Activated CD8-positive, alpha-beta memory T cell treated with anti-CD3 and anti-CD28 coated beads, Interleukin-2, amount 10 ng/mL, durations not matched to agents 7 days and 5 days (primary cell): ENCODE measurements at places on chromosomes 7 and 10. TPM values are rescaled to one million over a fixed set of nuclear protein-coding genes. Genes with fewer than 3 reads are reported as not detected.

DNA sequence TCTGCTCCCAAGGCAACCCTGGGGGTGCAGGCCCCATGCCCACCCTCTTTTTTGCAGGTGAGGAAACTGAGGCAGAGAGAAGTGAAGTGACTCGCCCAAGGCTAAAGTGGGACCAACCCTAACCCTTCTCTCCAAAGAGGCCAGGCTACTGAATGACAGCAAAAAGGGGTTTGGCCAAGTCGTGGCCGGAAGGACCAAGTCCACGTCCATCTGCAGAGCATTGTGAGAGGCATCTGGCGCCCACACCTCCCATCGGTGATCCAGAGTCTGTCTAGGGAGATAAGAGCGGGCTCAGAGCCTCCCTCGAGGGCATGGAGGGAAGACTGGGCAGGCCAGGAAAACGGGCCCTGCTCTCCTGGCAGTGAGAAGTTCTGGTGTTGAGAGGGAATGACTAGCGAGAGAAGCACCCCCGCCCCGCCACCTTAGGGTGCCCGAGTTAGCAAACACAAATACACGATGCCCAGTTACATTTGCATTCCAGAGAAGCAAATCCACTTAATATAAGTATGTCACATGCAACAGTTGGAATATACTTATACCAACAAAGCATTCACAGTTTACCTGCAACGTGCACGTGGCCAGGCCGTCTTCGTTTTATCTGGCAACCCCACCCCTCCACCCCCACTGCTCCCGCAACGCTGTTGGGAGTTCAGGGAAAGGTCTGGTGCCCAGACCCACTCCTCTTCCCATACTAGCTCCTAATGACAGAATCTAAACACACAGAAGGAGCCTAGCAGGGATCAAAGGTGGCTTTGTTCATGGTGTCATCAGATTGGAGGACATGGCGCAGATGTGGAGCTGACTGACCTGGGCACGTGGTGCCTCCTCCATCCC lies 124.9 kb downstream of the OAT start:
- H3K36me3 ChIP-seq, result no peaks in the 10 kb centered on the region
- no peak overlapping the region for H3K27ac ChIP-seq
- H3K4me1 ChIP-seq, result peaks cover 13% of the 10 kb centered on the region
- DNase-seq, result no peak
- no peak overlapping the region for H3K4me3 ChIP-seq

GRCh38 chr10:91410638-91411371 lies 661 bp downstream of the HECTD2 start:
- no peaks in the 10 kb centered on the region for H3K36me3 ChIP-seq
- peak overlapping the region; percentile 82 for H3K27ac ChIP-seq
- H3K4me1 ChIP-seq, result peaks cover 19% of the 10 kb centered on the region
- peak overlapping the region; percentile 79 for H3K4me3 ChIP-seq

GRCh38 chr7:98755138-98755898 lies 114.5 kb downstream of the TMEM130 start:
- H3K27ac ChIP-seq, result no peak overlapping the region
- H3K27me3 ChIP-seq, result no peaks in the 10 kb centered on the region
- H3K4me3 ChIP-seq, result no peak overlapping the region
- H3K36me3 ChIP-seq, result no peaks in the 10 kb centered on the region
- H3K4me1 ChIP-seq, result no peaks in the 10 kb centered on the region

DNA sequence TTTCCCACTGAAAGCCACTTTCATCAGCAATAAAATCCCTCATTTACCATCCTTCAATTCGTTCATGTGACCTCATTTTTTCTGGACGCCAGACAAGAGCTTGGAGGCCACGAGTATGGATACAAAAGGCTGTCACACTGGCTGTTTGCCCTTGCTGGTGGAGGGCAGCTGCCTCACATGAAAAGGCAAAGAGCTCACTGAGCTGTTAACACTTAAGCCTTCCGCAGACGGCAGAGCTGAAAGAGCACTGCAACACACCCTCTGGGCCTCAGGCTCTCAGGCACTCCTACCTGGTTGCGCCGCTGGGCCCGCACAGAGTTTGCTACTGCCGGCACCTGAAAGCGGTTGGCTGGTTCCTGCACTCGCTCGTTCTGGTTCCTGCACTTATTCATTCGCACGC lies 193.5 kb downstream of the CFTR start:
- H3K36me3 ChIP-seq, result no peaks in the 10 kb centered on the region
- no peaks in the 10 kb centered on the region for H3K4me1 ChIP-seq
- no peaks in the 10 kb centered on the region for H3K27me3 ChIP-seq
- H3K4me3 ChIP-seq, result no peak overlapping the region

DNA sequence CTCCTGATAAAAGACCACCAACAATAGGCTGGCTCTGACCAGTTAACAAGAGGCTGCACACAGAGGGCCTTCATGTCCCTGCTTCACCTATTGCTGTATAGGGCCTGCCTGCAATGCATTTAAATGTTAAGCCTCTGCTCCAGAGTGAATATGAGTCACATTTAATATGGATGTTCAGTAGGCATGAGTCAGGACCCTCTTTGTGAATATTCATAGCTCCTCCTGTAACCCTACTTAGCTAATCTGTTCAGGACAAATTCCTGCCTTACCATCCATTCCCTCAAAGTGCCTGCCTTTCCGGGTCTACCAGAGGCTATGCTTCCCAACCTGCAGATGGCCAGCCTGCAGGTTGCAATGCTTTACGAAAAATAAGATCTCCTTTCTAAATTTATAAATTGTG lies 32.5 kb downstream of the ARHGAP22 start:
- H3K4me3 ChIP-seq, result no peak overlapping the region
- no peak overlapping the region for H3K27ac ChIP-seq
- no peaks in the 10 kb centered on the region for H3K4me1 ChIP-seq
- H3K36me3 ChIP-seq, result no peaks in the 10 kb centered on the region
- no peak for DNase-seq

DNA sequence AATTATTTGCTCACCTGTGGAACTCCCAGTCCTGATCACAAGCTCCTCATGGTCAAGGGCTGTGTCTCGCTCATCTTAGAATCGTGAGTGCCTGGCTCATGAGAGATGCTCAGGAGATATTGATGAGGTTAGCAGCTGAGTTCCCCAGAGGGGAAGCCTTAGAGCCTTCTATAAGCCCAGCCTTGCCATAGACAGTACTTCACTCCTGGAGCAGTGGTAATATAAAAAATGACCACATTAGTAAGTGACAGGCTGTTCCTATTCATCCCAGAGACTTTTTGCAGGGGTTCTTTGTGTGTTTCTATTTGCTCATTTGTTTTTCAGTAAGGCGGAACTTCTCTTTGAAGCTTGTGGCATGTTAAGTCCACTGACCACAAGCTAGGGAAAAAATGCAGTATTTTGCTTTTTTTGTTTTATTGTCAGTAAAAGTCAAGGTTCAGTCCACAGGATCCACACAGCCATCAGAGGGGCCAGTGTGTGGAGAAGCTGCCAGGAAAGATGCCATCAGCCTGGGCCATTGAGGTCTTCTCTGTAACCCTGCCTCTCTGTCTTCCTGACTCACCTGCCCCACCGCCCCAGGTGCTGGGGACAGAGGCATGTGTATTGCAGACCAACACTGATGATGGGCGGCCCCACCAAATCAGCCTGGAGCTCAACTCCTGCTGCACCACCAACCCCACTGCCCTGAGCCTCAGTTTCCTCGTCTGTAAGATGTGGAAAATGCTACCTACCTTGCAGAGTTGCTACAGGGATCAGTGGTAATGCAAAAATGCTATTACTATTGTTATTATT lies 36.4 kb upstream of the JCAD start:
- no peak overlapping the region for H3K27ac ChIP-seq
- H3K4me3 ChIP-seq, result no peak overlapping the region
- DNase-seq, result no peak
- peaks cover 52% of the 10 kb centered on the region for H3K27me3 ChIP-seq

DNA sequence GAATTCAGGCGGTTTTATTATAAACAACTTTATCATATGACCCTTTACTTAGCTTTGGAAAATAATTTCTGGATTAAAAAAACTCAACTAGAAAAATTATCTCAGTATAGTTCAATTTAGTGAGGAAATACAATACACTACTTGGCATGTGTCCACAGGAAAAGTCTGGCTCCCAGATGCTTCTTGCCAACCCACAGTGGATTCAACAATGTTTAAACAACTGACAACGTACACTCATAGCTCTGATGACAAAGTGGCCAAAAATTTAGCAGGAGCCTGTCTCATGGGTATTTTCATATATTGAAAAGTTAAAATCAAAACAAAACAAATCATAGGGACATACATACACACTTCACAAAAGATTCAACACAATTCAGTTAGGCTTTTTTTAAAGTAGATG lies 158.8 kb downstream of the SKAP2 start:
- H3K4me3 ChIP-seq, result no peak overlapping the region
- no peak for DNase-seq
- H3K4me1 ChIP-seq, result no peaks in the 10 kb centered on the region
- peaks cover 2% of the 10 kb centered on the region for H3K27me3 ChIP-seq
- H3K27ac ChIP-seq, result no peak overlapping the region

GRCh38 chr10:84176836-84177474 lies 3.4 kb downstream of the GPR15LG start:
- DNase-seq, result no peak
- no peaks in the 10 kb centered on the region for H3K27me3 ChIP-seq
- peaks cover 5% of the 10 kb centered on the region for H3K4me1 ChIP-seq
- peak overlapping the region; percentile 76 for H3K27ac ChIP-seq

- H3K27ac ChIP-seq, result no peak overlapping the region
- no peak overlapping the region for H3K4me3 ChIP-seq
- H3K36me3 ChIP-seq, result no peaks in the 10 kb centered on the region
- H3K27me3 ChIP-seq, result no peaks in the 10 kb centered on the region
- no peak for DNase-seq
These were observed 28.5 kb upstream of the TTYH3 start for GRCh38 chr7:2603044-2603965.

DNA sequence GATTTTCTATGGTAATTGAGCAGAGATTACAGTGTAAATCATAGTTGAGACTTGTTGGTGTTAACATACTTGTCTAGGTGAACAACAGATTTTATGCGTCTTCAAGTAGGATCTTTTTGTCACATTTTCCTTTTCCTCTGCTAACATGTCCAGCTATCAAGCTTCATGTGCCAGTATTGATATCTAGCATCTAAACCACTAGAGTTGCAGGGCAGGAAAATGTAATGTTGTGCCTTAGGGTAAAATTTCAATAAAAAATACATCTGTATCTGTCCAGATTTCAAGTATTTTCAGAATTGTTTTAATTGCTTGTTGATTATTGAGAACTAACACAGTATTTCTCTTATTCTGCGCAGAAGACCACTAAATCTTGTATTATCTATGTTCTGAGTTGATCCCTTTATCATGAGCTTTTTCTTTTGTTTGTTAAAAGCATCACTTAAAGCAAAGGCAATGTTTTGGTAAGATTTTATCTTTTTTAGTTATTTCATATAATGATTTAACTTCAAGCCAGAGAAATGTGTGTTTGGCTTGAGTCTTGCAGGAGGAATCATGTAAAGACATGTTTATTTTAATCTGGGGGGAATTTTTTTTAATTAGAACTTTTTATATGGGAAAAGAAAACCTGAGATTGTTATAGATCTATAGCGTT lies 16.5 kb downstream of the BICC1 start:
- DNase-seq, result no peak
- no peaks in the 10 kb centered on the region for H3K36me3 ChIP-seq
- H3K4me1 ChIP-seq, result peaks cover 5% of the 10 kb centered on the region
- no peak overlapping the region for H3K27ac ChIP-seq

DNA sequence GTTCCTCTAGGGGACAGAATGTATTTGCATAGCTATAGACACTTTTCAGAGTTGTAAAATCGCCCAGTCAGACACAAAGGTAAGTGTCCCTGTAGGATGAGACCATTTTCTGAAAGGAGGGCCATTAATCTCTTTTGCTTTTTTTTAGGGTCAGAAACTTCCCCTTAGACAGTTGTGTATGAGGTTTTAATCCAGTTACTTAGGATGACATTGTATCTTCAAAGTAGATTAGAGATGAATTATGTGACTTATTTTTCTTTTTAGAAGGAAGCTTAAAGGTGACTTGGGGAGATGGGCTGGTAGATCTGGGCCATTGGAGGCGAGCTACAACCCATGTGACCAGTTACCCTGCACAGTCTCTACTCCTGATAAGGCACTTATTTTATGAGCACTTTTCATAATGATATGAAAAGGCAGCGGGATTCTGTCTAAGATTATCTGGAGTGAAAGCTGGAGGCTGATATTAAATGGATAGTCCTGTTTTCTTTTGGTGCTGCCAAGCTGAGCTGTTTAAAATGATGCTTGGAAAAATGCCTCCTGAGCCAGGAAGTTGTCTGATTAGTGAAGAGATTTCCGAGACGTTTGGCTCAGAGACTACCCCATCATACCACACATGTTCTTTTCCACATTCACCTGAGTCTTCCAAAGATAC lies 264.3 kb downstream of the AUTS2 start:
- H3K4me1 ChIP-seq, result no peaks in the 10 kb centered on the region
- peaks cover 16% of the 10 kb centered on the region for H3K27me3 ChIP-seq
- DNase-seq, result no peak
- H3K36me3 ChIP-seq, result no peaks in the 10 kb centered on the region

GRCh38 chr10:97684866-97685394 lies 2.1 kb downstream of the AVPI1 start:
- no peaks in the 10 kb centered on the region for H3K36me3 ChIP-seq
- H3K27me3 ChIP-seq, result no peaks in the 10 kb centered on the region
- peaks cover 16% of the 10 kb centered on the region for H3K4me1 ChIP-seq

GRCh38 chr7:114021135-114021534 lies 102.3 kb upstream of the PPP1R3A start:
- no peak overlapping the region for H3K4me3 ChIP-seq
- H3K27ac ChIP-seq, result no peak overlapping the region
- H3K27me3 ChIP-seq, result peaks cover 6% of the 10 kb centered on the region
- no peak for DNase-seq

GRCh38 chr7:35035511-35035961 lies 1.7 kb downstream of the DPY19L1 start:
- H3K27me3 ChIP-seq, result no peaks in the 10 kb centered on the region
- peaks cover 27% of the 10 kb centered on the region for H3K4me1 ChIP-seq
- peak overlapping the region; percentile 81 for H3K27ac ChIP-seq
- peak overlapping the region; percentile 93 for H3K4me3 ChIP-seq
- H3K36me3 ChIP-seq, result no peaks in the 10 kb centered on the region

DNA sequence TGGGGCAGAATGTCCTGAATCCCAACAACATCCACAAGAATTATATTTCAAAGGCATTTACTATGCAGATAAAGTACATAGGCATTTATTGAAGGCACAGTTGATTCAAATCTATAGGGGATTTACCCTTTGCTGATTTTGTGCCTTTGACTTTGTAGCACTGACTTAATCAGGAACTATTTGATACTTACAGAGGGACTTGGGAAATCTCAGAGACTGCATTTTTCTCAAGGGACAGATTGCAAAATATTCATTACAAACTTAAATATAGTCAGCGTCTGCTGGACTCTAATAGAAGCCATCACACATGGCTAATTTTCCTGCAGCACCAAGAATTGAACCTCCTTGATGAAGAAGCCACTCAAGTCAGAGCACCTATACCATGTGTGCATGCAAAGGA lies 44.9 kb downstream of the FAS start:
- H3K4me3 ChIP-seq, result no peak overlapping the region
- no peak overlapping the region for H3K27ac ChIP-seq
- no peak for DNase-seq
- H3K4me1 ChIP-seq, result peaks cover 17% of the 10 kb centered on the region
- no peaks in the 10 kb centered on the region for H3K27me3 ChIP-seq
- H3K36me3 ChIP-seq, result peaks cover 8% of the 10 kb centered on the region

FGF8 gene
- total RNA-seq, result not detected

POLD2 gene
- total RNA-seq, result 130 TPM

NPSR1 gene
- total RNA-seq, result not detected

NKX1-2 gene
- not detected for total RNA-seq

PEX1 gene
- total RNA-seq, result 18.4 TPM

RHOBTB1 gene
- total RNA-seq, result 0.07 TPM

CPA5 gene
- total RNA-seq, result 4.0 TPM
